ENCODE measurements at places on chromosomes 13 and 19.

DNA sequence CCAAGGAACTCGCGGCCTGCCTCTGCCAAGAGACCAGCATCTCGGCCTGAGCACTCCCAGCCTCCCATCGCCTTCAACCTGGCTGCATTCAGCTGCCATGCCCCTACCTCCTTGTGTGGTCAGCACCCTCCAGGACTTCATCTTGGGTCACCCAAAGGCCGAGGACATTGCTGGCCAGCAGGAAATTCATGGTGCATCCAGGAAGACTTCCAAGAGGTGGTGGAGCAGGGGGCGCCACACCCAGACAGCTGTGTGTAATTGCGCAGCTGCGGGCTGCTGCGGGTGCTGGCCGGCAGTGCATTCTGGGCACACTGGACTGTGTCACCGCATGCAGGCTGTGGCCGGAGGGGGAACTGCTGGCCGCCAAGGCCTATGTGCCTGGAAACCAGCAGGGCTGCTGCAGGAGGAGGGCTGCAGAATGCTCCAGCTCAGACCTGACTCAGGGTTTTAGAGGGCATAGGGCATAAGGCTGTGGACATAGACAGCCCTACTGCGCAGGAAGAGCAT is 164.3 kb upstream of the TUBA3C start:
- H3K4me3 ChIP-seq = no peak overlapping the region
- no peak for DNase-seq
- no peak overlapping the region for H3K27ac ChIP-seq
- peaks cover 12% of the 10 kb centered on the region for H3K27me3 ChIP-seq
- H3K36me3 ChIP-seq = no peaks in the 10 kb centered on the region
- no peaks in the 10 kb centered on the region for H3K4me1 ChIP-seq

DNA sequence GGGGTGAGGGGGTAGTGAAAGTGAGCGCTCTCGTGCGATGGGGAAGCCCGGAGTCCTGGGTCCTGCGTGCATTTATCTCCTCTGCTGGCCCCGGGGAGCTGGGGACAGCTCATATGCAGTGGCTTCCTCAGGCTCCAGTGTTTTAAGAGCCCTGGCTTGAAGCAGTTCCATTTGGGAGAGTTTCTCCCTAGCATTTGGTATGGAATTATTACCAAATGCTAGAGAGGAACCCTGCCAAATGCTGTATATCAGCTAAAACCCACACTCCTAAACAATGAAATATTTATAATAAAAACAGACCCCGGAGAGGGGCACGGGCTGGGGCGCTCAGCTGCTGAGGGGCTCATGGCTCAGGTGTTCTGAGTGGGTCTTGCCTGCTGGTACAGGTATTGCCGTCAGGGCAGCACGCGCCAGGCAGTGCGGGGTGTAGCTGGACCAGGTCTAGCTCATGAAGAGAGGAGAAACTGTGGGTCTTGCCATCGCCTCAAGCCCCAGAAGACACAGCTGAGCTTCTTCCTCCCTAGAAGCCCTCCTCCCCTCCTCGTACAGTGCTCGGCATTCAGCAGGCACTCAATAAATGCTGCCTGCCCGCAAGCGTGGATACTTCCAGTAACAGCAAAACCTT is 163.6 kb upstream of the ZNF536 start:
- peaks cover 2% of the 10 kb centered on the region for H3K27me3 ChIP-seq
- H3K4me1 ChIP-seq = no peaks in the 10 kb centered on the region
- H3K36me3 ChIP-seq = no peaks in the 10 kb centered on the region
- no peak overlapping the region for H3K27ac ChIP-seq
- H3K4me3 ChIP-seq = no peak overlapping the region

DNA sequence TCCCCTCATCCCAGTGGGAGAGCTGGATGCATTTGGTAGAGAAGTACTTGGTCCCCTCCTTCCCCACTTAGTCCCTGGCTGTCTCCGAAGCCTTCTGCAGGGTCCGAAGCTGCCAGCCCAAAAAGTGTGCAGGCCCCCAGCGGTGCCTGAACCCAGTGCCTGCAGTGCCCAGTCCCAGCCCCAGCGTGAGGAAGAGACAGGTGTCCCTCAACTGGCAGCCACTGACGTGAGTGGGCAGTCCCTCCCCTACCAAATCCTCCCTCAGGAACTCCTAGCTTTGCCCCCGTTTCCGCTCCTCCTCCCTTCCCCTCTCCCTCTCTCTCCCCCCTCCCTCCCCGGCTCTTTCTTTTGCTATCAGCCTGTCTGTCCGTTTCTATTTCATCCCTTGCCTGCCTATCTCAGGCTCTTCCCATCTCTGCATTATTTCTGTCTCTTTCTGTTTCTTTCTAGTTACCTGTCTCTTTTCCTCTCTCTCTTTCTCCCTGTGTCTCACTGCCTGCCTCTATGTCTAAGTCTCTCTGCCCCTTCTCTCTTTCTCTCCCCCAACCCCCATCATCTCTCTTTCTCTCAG is 1.8 kb upstream of the LTBP4 start:
- peak overlapping the region; percentile 67 for H3K4me3 ChIP-seq
- peak overlapping the region; percentile 86 for H3K27ac ChIP-seq
- peaks cover 15% of the 10 kb centered on the region for H3K27me3 ChIP-seq
- no peaks in the 10 kb centered on the region for H3K36me3 ChIP-seq
- H3K4me1 ChIP-seq = peaks cover 55% of the 10 kb centered on the region

- no peak for DNase-seq
- no peaks in the 10 kb centered on the region for H3K27me3 ChIP-seq
- H3K4me3 ChIP-seq = no peak overlapping the region
- H3K4me1 ChIP-seq = no peaks in the 10 kb centered on the region
These were observed 126.0 kb downstream of the PCCA start for GRCh38 chr13:100214886-100215285.

GRCh38 chr19:17458970-17459369 is 1.8 kb downstream of the NXNL1 start:
- no peak overlapping the region for H3K27ac ChIP-seq
- H3K27me3 ChIP-seq = peaks cover 75% of the 10 kb centered on the region
- no peak for DNase-seq
- H3K36me3 ChIP-seq = no peaks in the 10 kb centered on the region

GRCh38 chr19:17333611-17334413 is 843 bp downstream of the ANO8 start:
- no peak for DNase-seq
- peak overlapping the region; percentile 69 for H3K4me3 ChIP-seq
- H3K27me3 ChIP-seq = no peaks in the 10 kb centered on the region

GRCh38 chr19:55809381-55810058 is 22.3 kb downstream of the NLRP11 start:
- H3K36me3 ChIP-seq = no peaks in the 10 kb centered on the region
- DNase-seq = peak; percentile 35
- H3K4me3 ChIP-seq = no peak overlapping the region
- H3K27ac ChIP-seq = no peak overlapping the region
- H3K4me1 ChIP-seq = no peaks in the 10 kb centered on the region
